ENCODE measurements at places on chromosomes 13 and 19. TPM values are rescaled to one million over a fixed set of nuclear protein-coding genes. Genes with fewer than 3 reads are reported as not detected.

- DNase-seq, result no peak
Measured at GRCh38 chr19:401866-402511, 7.0 kb downstream of the C2CD4C start.

- no peak for DNase-seq
Measured at GRCh38 chr19:34128558-34129250, 43.6 kb upstream of the LSM14A start.

DNA sequence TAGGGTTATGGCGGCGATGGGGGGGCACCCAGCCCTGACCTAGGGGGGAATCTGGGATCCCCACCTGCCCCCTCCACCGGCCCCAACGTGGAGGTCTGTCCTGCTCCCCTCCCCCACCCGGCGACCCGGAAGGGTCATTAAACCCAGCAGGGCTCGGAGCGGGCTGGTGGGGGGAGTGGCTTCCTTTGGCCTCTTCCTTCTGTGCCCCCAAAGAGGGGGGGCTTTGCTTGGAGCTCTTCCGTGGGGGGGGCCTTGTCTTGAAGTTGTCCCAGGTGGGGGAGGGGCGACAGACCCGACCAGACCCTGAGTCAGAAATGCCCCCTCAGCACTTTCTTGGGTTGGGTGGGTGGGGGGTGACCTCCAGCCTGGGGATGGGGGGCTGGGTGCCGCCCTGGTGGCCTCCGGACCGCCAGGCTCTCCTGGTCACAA is 1.5 kb downstream of the ARID3A start:
- peak; percentile 70 for DNase-seq

TTYH1 gene
- total RNA-seq, result 128 TPM

GRCh38 chr13:71806886-71807285 is 60.1 kb downstream of the DACH1 start:
- no peak for DNase-seq

ADGRE3 gene
- total RNA-seq, result not detected

GJB2 gene
- total RNA-seq, result not detected

DNA sequence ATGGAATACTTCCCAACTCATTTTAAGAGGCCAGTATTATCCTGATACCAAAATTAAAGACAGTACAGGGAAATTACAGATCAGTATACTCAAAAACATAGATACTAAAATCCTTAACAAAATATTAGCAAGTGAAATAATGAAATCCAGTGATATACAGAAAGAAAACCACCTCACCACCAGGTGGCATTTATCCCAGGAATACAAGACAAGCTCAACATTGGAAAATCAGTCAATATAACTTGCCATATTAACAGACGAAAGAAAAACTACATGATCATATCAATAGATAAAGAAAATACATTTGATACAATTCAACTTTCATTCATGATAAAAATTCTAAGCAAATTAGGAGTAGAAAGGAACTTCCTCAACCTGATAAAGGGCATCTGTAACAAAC is 6.7 kb upstream of the GNA15 start:
- DNase-seq, result no peak

Data from neural progenitor cell (in vitro differentiated cells).